Foreskin fibroblast (primary cell): ENCODE measurements at places on chromosomes 1 and 21.

DNA sequence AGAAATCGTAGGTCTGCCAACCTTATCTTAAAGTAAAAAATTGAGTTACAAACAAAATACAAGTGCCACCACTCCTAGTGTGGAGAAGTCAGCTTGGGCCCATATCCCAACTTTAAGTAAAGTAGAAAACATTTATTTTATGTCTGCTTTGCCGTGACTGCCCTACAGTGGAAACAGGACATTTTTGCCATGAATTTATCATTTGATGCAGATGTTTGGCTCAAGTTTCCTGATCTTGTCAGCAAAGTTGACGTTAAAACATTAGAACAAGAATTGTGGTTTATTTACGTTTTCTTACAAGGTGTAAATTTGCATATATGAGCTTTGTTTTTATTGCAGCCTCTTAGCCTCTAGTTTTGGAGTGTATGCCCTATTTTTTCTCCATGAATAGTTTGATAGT, 17.1 kb upstream of the KCNJ15 start:
- DNase-seq, result no peak

- DNase-seq, result peak; percentile 93
Observed at GRCh38 chr1:53238197-53239155, at the start of gene MAGOH. MAGOH (minus strand) TSS chr1:53238518; CDS start chr1:53238448, 70 bp downstream.

- DNase-seq, result no peak
Observed at GRCh38 chr1:246383791-246384190, 123.3 kb downstream of the SMYD3 start.

DNA sequence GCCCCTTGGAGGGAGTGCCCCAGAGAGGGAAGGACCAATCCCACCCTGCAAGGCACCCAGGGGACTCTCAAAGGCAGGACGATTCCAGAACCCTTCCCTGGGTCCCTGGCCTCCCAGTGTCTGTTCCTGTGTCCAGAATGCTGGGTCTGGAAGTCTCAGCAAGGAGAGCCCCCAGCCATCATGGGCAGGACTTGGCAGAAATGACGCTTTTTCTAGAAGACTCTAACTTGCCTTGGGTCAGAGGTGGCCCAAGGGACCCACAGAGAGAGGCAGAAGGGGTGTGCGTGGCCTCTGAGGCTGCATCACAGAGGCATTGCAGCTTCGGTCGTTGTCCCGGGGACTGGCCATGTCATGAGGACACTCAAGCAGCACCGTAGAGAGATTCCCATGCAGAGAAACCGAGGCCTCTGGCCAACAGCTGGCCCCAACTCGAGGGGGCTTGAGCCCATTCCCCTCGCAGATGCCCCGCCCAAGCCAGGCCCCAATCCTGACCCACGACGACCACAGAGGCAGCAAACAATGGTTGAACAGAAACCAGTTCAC, 57.8 kb downstream of the WNT9A start:
- DNase-seq, result no peak

DNA sequence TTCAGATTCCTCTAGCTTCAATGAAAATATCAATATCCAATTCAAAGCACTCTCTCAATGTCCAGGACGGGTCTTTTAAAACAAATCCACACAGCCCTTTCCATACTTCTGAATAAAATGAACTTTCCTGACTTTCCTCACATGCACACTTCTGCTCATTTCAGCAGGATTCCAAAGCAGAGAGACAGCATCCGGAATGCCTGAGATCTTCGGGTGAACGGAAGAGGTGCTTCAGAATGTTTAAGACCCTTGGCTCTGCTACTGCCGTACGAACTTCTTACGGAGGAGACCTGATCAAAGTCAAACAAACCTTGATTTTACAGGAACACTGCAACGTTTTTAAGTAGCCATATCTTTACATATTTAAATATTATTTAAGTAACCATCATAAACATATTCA, 245.7 kb downstream of the PTBP2 start:
- DNase-seq, result no peak

GRCh38 chr1:212979340-212980122, 29.2 kb downstream of the VASH2 start:
- no peak for DNase-seq

- DNase-seq, result no peak
Observed at GRCh38 chr1:27489501-27489972, 430 bp downstream of the WASF2 start.

- no peak for DNase-seq
Observed at GRCh38 chr1:9785406-9785805, 38.4 kb downstream of the CLSTN1 start.

- no peak for DNase-seq
Observed at GRCh38 chr1:10744654-10745238, 51.7 kb downstream of the CASZ1 start.

- DNase-seq, result peak; percentile 89
Observed at GRCh38 chr21:35840197-35840799, 220.0 kb downstream of the SETD4 start.

- DNase-seq, result peak; percentile 37
Observed at GRCh38 chr1:180863158-180863775, 49.4 kb upstream of the KIAA1614 start.

DNA sequence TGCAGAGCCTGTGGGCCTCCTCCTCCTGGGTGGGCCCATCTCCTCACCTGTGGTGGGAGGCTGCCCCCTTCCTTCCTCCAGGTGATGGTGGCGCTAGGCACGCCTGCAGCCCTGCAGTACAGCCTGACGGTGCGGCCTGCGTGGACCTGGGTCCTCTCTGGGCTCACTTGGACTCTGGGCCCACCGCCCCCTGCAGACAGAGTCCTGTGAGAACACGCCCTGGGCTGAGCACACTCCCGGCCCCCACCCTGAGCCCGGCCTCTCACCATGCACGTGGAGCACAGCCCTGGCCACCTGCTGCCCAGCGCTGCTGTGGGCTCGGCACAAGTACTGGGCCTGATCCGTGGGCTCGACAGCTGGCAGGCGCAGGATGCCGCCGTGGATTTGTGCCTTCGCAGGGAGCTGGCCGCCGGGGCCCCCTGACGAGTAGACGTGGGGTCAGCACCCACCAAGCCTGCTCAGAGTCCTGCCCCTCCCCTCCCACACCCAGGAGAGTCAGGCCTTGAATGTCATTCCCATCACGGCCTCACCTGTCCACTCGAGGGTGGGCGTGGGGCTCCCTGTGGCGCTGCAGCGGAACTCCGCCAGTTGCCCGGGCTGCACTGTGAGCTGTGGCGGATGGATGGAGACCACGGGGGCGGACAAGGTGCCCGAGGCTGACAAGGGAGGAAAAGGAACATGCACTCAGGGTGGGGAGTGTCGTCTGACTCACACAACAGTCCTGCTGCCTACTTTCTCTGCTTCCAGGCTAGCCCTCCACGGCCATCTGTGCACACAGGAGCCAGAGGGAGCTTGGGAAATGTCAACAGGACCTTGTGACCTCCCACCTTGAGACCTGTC, 43.4 kb downstream of the LDLRAD2 start:
- no peak for DNase-seq

DNA sequence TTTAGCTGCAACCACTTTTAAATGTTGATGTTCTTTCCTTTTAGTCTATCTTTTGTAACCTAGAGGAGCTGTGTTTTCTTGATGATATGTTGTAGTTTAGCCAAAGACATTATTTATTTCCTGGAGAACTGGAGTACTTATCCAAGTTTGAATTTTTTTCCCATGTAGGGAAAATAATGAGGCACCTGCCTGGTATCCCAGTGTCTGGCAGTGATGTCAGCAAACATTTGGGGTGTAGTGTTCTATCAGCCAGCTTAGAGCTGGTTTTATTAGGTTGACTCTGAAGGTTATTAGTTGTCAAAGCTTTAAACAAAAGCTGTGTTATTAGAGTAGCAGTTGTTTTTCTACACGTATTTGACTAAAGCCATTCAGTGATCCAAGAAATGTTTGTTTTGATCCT, 3.2 kb downstream of the CTPS1 start:
- no peak for DNase-seq

GRCh38 chr1:116172666-116173065, 61.5 kb downstream of the MAB21L3 start:
- DNase-seq, result no peak

DNA sequence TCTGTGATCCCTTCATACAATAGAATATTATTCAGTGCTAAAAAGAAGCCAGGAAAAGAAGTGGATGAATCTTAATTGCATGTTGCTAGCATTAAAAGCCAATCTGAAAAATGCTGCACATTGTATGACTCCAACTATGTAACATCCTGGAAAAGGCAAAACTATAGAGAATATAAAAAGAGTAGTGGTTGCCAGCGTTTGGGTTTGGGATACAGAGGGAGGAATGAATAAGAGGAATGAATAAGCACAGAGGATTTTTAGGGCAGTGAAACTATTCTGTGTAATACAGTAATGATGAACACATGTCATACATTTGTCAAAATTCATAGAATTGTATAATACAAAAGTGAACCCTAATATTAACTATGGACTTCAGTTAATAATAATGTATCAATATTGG, 42.5 kb downstream of the GPR88 start:
- no peak for DNase-seq

DNA sequence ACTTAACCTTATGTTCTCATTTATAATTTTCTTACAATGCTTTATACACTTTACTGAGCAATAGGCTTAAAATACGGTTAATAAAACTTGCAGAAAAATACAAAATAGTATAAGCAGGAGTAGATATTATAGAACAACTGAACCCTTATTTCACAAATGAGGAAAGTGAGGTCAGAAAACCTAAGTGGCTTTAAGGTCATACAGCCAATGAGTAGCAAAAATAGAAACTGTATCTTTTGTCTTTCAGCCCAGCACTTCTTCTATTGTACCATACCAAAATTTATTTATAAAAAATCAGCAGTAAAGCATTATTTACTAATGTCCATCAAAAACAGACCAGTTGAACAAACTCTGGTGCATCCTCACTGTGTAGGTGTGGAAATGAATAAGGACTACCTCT, 11.6 kb downstream of the FBXO42 start:
- no peak for DNase-seq

DNA sequence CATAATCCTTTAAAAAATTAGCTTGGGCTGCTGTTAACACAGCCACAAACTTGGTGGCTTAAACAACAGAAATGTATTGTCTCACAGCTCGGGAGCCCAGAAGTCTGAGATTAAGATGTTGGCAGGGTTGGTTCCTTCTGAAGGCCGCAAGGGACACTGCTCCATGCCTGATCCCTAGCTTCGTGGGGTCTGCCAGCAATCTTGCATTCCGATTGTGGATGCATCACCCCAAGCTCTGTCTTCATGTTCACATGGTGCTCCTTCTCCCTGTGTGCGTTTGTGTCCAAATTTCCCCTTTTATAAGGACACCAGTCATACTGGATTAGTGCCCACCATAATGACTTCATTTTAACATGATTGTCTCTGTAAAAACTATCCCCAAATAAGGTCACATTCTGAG, 5.0 kb upstream of the HHIPL2 start:
- DNase-seq, result no peak

GRCh38 chr1:5718831-5719632, 273.2 kb downstream of the NPHP4 start:
- no peak for DNase-seq

DNA sequence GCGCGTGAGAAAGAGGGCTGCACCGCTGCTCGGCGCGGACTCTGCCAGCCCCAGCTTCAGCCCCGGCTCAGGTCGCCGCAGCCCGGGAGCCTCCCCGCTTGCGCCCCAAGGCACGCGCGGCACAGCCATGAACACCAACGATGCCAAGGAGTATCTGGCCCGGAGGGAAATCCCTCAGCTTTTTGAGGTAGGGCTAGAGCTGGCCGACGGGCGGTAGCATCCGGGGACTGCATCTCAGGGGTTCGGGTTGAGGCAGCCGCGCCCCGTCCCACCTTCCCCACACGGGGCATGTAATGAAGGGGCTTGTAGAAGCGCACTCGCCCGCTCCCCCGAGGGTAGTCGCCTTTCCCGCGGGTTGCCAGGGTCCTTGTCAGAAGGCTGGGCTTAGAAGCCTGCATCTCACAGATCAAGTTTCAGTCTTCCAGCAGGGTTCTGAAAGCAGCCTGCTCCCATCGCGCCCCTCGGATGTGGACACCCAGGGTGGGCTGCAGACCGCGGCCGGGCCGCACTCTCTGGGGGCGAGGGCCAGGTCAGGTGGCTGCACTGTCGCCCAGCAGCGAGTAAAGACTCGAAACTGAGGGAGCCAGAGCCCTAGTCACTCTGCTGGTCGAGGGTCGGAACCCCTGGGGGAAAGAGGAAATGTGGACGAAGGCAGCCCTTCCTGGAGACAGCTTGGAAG, 507 bp downstream of the AK5 start:
- peak; percentile 31 for DNase-seq

GRCh38 chr1:25810341-25811299, 9.1 kb upstream of the MTFR1L start:
- DNase-seq, result no peak
